GM13976 (cell line): ENCODE measurements at places on chromosomes 2 and 18.

DNA sequence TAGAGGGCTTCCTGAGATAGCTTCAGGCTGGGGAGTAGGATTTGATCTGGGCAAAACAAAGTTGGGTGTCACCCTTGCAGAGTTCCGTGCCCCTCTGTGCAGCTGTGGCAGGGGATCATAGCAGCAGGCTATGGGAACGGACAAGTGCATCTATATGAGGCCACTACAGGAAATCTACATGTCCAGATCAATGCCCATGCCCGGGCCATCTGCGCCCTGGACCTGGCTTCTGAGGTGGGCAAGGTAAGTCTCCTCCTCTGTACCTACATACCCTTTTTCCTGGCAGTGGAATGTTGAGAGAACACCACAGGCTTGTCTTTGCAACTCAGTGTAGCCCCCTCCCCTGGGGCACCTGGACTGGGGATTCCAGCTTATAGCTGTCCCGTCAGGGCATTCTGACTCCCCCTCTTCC, 3.5 kb downstream of the WDR54 start:
- no peak for DNase-seq

GRCh38 chr2:43727634-43728014, 46.2 kb upstream of the DYNC2LI1 start:
- no peak for DNase-seq

DNA sequence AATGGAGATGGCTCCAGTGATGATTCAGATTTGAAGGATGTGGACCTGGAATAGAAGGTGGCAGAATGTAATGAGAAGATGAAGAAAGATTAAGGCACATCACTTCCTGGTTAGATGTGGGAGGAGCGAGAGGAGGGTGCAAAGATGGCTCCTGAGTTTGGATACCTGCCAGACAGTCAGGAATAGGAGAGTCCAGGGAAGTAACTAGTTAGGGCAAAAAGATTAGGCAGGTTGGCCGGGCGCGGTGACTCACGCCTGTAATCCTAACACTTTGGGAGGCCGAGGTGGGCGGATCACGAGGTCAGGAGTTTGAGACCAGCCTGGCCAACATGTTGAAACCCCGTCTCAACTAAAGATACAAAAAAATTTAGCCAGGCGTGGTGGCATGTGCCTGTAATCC, 5.6 kb downstream of the C2orf74 start:
- DNase-seq, result no peak

DNA sequence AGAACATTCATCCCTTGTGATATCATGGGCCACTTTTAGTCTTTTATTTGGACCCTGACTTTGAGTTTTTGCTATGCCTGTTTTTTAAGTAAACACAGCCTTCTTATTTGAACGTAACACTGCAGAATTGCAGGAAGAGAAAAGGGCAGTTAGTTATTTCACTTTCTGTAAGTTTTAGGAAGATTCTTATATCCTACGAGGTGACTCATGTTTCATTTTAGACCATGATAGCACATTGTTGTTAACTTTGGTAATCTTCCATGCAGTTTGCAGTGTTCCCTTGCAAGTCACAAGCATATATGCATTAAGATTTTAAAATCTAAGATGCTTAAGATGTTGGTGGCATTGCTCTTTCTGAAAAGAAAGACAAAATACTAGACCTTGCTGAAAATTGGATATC, 128.6 kb upstream of the EPC2 start:
- no peak for DNase-seq

- no peak for DNase-seq
Measured at GRCh38 chr2:2270808-2271415, 60.2 kb downstream of the MYT1L start.
